ENCODE measurements at places on chromosomes 1 and 21. TPM values are rescaled to one million over a fixed set of nuclear protein-coding genes. Genes with fewer than 3 reads are reported as not detected.

The HYI gene
- total RNA-seq: 16.2 TPM

The CLEC20A gene
- total RNA-seq: not detected

The PROX1 gene
- total RNA-seq: 0.33 TPM

The ETV3L gene
- not detected for total RNA-seq

The PTPN7 gene
- not detected for total RNA-seq

The TMPRSS15 gene
- under 0.01 TPM for total RNA-seq
